ENCODE measurements at places on chromosomes 2 and 18.

DNA sequence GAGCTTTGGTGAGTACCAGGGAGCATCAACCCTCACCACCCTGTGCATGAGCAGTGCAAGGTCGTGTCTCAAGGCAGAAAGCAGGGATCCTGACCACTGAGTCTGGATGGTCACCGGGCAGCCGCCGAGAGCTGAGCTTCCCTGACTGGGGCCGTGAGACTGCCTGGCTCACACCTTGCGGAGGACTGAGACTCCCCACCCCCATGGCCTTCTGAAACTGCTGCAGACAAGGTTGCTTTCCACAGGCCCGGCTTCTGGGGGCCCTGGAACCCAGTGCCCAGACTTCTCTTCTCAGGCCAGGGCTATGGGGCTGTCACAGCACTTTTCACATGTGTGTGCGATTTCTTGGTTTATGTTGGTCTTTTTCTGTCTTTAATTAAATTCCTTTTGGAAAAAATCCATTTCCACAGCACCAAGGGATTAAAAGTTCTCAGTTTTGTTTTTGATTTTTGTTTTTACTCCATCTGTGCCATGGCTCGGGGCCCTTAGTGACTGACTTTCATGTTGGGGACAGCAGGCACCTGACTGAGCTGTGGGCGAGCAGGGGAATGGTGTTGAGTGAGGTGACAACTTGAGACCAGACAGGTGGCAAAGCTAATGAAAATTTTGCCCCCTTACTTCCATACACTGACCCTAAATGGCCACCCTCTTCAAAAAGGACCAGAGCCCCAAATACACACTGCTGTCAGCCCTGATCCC, 297.9 kb downstream of the CYP26B1 start:
- no peak for DNase-seq

DNA sequence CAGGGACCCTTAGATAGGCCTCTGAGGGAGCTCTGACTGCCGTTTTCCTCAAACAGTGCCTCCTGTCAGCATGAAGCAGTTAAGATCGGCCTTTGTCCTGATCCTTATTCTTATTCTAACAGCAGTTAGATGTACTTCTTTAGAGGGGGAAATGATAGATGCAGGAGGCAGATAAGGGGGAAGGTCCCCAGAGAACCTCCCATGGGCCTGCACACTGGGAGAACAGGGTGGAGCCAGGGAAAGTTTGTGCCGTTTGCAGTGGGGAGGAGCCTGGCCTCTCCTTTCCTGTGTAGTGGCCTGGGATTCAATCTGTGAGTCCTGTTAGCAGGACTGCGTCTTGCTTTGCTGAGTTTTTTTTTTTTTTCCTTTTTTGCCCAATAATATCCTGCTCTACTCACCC, 7.9 kb upstream of the INPP4A start:
- no peak for DNase-seq

GRCh38 chr2:58039170-58039611, 7.4 kb upstream of the VRK2 start:
- DNase-seq: no peak

DNA sequence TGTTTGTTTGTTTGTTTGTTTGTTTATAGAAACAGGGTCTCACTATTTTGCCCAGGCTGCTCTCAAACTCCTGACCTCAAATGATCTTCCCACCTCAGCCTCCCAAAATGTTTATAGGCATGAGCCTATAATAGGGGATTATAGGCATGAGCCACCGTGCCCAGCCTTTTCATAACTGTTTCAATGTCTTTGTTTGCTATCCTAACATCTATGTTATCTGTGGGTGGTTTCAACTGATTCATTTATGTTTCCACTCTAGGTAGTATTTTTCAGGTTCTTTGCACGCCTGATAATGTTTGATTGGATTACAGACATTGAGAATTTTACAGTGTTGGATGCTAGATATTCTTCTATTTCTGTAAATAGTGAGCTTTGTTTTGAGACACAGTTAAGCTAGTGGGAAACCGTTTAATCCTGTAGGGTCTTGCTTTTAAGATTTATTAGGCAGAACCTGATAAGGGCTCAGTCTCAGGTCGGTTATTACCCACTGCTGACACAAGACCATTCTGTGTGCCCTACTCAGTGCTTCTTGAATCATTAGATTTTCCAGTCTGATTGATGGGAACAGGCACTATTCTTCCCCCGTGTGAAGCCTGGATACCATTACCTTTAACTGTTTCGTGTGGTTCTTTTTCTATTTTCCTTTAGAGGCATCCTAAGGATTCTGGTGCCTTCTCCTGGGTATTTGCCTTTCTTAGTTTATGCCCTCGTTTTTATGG, 76.5 kb upstream of the TMEM87B start:
- DNase-seq: no peak

GRCh38 chr2:224577541-224577940, 7.6 kb downstream of the CUL3 start:
- no peak for DNase-seq

DNA sequence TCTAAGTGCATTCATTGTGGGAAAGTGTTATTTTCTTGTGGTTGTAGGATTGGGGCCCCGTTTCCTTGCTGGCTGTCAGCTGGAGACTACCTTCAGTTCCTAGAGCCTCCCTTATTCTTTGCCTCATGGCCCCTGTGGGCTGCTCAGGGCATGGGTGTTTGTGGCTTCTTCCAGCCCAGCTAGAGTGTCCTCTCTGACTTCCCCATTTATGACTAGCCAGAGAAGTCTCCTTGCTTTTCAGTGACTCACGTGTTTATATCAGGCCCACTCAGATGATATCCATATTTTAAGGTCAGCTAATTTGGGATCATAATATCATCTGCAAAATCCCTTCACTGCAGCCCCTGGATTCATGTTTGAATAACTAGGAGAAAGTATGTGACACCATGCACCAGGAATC, 62.8 kb downstream of the DTNA start:
- DNase-seq: no peak

GRCh38 chr2:40292291-40292690, 159.6 kb downstream of the SLC8A1 start:
- no peak for DNase-seq

GRCh38 chr2:32752205-32752604, 124.4 kb downstream of the TTC27 start:
- DNase-seq: no peak

DNA sequence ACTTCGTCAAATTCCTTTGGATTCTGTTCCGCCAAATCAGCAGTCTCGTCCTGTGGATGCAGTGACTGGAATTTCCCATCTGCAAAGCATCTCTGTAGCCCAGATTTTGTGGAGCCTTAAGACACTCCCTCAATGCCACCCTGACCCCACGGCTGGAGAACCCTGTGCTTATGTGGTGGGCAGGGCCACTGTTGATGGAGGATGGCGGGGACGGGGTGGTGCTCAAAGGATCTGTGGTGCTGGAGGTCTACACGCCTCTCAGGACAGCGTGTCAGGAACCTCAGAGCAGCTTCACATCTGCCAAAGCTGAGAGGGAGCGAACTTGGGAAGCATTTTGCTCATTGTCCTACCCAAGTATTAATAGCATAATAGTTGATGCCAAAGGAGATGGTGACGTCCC, 200.1 kb downstream of the MGAT5 start:
- DNase-seq: no peak

DNA sequence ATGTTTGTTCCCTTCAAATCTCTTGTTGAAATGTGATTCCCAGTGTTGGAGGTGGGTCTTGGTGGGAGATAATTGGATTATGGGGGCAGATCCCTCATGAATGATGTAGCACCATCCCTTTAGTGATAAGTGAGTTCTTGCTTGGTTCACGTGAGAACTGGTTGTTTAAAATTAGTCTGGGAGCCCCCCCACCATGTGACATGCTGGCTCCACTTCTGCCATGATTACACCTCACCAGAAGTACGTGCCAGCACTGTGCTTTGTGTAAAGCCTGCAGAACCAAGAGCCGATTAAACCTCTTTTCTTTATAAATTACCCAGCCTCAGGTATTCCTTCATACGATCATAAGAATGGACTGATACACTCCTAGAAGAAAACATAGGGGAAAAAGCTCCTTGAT, 10.1 kb downstream of the ABI2 start:
- no peak for DNase-seq

- DNase-seq: no peak
Observed at GRCh38 chr18:7642331-7642890, 75.3 kb downstream of the PTPRM start.

- DNase-seq: no peak
Observed at GRCh38 chr2:40189881-40190280, 262.0 kb downstream of the SLC8A1 start.

DNA sequence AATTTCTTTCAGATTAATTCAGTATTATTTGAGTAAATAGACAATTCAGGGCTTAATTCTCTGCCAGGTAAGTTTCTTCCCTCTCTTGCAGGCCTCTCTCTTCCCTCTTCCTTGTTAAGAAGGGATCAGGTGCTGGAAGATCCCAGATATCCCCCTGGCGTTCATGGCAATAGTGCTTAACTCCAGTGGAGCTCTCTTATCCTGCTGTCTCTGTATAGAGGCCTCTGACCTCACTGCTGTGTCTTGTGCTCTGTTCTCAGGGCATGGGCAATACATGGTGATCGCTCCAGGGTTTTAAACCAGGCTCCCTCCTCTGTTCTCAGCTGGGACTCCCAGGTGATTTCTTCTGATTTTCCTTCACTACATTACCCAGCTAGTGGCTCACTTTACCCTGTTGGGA, 226.8 kb downstream of the MC4R start:
- no peak for DNase-seq

- DNase-seq: no peak
Observed at GRCh38 chr18:371609-371982, 103.7 kb upstream of the THOC1 start.

- no peak for DNase-seq
Observed at GRCh38 chr18:63975628-63976027, 5.7 kb downstream of the SERPINB8 start.

DNA sequence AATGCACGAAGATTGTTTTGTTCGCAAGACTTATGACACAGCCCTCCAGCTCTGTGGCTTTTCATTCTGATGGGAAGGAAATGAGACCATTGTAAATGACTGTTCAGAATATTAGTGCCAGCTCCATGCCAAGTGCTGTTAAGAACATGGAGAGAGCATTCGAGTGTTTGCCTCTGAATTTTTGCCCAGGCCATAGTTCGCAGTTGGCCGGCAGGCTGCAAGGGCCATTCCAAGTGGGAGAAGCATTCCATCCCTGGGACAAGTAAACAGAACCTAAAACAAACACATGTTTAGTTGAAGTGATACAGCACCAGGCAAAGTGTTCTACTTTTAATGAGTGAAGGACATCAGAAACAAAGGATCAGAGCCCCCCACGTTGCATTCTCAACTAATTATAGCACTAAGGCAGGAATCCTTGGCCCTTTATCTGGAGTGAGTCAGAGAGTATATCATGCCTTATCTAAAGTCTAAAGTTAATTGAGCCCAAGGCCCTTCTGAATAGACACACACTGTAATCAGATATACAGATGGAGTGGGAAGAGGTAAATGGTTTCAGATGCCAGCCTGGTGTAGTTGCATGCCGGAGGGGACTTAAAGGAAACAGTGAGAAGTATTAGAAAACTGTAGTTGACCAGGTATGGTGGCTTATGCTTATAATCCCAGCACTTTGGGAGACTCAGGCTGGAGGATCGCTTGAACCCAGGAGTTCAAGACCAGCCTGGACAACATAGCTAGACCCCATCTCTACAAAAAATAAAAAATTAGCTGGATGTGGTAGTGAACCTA, 53.3 kb downstream of the NEDD4L start:
- no peak for DNase-seq

DNA sequence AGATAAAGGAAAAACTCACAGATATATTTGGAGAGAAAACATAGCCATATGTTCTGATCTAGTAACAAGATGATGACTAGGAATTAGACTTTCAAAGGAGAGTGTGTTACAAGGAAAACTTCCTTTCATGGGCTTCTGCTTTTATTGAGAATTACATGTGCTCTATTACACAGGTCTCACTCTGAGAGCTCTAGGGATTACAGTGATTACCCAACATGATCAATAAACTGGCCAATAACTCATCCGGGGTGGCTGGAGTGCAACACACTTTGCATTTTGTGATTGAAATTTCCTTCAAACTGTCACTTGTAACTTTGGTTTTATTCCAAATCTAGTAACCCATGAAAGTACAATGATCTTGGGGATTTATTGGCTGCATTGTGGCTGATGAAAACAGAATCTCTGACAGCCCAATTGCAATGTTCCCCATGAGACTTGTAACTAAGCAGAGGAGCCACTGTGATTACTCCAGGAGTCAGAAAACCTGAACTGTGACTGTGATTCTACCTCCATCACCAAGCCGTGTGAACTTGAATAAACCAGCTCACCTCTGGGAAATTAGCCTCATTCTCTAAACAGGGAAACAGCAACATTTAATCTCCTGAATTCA, 40.2 kb upstream of the LRRC30 start:
- DNase-seq: no peak

DNA sequence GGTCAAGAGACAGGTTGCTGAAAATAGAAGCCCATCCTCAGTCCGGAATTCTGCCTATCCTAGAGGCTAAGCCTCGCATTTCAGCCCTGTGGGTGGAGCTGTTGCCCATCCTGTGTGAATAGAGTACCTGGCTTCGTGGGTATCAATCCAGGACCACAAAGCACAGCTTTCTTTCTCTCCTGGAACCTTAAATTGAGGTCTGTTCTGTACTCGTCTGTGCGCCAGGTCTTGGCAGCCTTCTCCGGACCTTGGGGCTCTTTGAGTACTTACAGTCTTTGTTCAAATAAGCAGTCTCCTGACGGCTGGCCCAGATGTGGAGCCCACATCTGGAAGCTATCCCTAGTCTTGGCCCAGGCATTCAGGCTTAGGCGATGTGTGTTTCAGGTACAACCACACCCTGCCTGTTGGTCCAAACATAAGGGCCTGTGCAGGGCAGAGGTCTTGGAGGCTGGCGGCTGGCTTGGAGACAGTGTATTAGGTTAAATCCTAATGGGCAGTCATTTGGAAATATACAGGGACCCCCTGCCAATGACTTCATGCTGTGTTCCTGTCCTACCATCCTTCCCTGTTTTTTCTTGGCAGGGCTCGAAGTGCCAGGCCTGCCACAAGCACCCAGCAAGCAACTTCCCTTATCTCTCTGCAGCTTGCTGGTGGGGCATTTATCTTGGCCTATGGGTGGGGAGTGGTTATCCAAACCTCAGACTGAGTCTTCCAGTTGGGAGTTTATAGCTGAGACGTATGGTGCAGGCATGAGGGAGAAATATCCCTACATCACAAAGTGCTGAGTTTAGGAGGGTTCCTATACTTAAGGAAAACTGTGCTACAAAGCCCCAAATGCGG, 294.1 kb downstream of the BCL2 start:
- no peak for DNase-seq

GRCh38 chr2:232927032-232927792, 57.1 kb downstream of the SNORC start:
- no peak for DNase-seq

- no peak for DNase-seq
Observed at GRCh38 chr2:173086518-173087213, 11.0 kb downstream of the MAP3K20 start.

All from stimulated activated CD4-positive, alpha-beta T cell treated with anti-CD3 and anti-CD28 coated beads, Interleukin-4, amount 100 ng/mL, for 24 hours (primary cell).